Activated T-cell treated with anti-CD3 and anti-CD28 coated beads for 48 hours (primary cell): ENCODE measurements at places on chromosomes 16 and 17.
A peak's percentile ranks its signal among the peaks of the same experiment; 100 is the strongest.

DNA sequence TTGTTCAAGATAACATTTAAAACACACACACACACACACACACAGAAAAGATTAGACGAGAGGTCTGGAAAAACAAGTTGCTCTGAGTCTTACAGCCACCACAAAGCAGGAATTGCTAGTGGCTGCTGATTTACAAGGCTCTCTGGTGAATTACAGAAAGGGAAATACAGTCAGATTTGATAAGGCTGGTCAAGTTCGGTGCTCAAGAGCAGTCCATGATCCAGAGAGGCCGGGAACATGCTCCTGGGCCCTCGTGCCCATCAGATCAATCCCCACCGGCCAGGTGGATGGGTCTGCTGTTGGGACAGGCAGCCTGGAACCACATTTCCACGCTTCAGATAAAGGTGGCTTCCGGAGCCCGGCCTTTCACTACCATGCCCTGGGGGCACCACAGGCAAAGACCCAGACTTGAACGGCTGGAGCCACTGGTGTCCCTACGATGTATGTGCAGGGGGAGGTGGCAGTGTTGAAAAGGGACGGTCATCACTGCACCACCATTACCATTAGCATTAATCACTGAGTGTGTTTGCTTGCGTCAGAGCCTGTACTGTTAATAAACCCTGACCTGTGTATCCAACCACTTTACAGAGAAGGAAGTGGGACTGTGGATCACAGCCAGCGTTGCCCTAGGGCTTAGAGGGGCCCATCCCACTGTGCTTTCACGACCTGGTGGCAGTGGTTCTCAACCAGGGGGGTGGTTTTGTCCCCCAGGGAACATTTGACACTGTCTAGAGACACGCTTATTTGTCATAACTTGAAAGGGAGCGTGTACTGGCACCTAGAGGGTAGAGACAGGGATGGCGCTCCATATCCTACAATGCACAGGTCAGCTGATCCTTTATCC lies 95.1 kb downstream of the XYLT1 start:
- DNase-seq = no peak

DNA sequence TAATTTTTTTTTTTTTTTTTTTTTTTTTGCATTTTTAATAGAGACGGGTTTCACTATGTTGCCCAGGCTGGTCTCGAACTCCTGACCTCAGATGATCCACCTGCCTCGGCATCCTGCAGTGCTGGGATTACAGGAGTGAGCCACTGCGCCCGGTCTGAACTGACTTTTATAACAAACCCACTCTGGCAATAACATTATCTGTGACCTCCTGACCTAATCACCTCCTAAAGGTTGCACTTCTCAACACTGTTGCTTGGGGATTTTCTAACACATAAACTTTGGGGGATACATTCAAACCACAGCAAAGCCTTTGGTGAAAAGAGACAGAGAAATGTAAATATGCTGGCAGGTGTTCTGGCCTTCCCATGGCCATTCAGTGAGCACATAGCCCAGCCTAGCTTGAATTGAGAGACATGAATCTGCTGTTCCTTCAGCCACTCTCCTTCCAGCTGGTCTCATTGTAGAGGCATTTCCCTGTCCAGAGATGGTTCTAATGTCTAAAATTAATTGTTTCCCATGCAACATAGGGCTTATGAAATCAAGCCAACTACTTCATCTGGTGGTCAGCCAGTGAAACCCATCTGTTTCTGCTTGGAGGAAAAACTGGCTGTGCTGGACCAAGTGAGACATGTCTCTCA lies 28.3 kb downstream of the LYRM1 start:
- no peak for DNase-seq

DNA sequence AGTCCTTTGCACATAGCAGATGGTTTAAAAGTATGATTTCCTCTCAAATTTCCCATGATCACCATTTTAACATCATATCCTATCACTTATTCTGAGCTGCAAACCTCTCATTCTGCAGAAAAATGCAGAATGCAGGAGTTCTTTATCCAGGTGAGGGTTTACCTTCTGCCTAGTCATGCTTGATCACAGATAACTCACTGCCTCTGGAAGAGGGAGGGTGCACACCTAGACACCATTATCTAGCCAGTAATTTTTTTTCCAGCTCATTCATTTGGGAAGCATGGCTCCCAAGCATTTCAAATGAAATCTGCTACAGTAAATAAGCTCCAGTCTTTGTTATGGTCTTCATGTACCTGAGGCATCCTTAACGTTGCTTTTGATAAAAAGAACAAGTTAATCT lies 38.0 kb downstream of the RFFL start:
- no peak for DNase-seq

- no peak for DNase-seq
These were observed 100.8 kb downstream of the ADCY9 start for GRCh38 chr16:4015275-4016004.

GRCh38 chr16:75148311-75149195 lies at the start of gene ZFP1:
TSS of gene ZFP1 (plus strand) at chr16:75148524. CDS start at chr16:75152952, 4,428 bp downstream.
- peak; percentile 92 for DNase-seq

DNA sequence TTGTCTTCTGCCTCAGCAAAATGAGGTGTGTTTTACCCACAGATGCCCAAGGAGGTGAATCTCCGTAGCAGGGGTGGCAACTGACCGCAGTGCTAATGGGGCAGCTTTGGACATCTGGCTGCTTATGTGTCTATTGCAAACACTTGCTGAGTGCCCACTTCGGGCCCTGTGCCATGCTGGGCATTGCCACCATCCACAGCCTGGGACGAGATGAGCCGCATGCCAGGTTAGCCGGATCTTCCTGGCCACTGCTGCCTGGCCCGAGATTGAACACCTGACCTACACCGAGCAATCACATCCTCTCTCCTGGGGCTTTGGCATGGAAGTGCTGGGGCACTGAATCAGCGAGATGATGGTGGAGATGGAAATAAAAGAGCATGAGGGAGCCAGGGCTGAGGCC lies 238.7 kb downstream of the GSG1L start:
- DNase-seq = no peak

DNA sequence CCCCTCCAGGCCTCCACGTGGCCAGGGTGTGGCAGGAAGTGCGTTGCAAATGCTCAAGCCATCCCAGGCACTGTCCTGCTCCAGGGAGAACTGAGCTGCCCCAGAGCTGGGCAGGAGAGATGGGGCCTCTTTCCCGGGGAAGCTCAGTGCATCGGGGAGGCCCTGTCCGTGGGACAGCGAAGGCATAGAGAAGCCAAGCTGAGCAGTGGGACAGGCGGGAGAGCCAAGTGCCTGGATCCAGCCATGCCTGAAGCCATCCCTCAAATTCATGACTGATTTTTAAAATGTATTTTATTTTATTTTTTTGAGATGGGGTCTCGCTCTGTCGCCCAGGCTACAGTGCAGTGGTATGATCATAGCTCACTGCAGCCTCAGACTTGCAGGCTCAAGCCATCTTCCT lies 25.4 kb upstream of the SSTR5 start:
- DNase-seq = no peak
